Caki2 (cell line): ENCODE measurements at places on chromosomes 5 and 9.

- DNase-seq, result peak; percentile 70
Observed at GRCh38 chr5:34499001-34499734, 157.0 kb upstream of the RAI14 start.

- no peak for DNase-seq
Observed at GRCh38 chr9:96350866-96351265, 32.6 kb downstream of the SLC35D2 start.

GRCh38 chr5:170105642-170106611 is at the start of gene FOXI1:
Gene FOXI1, plus strand, starts transcription at chr5:170105897. Its CDS starts 61 bp downstream, at chr5:170105958.
- no peak for DNase-seq

DNA sequence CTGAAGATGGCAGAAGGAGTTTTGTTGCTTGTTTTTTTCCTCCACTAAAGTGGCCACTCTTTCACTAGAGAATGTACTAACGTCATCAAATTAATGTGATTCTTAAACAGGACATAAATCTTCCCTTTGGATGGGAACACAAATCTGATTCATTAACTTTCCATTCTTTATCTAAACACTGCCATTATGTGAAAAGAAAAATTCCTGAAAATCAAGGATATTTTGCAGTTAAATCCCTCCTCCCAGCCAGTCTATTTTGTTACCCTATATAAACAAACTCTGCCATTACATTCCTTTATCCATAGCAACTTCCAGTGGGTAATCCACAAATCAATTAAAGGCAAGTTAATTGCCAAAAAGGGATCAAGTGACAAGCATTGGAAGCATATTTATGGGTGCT is 546.5 kb downstream of the PDE4D start:
- no peak for DNase-seq

DNA sequence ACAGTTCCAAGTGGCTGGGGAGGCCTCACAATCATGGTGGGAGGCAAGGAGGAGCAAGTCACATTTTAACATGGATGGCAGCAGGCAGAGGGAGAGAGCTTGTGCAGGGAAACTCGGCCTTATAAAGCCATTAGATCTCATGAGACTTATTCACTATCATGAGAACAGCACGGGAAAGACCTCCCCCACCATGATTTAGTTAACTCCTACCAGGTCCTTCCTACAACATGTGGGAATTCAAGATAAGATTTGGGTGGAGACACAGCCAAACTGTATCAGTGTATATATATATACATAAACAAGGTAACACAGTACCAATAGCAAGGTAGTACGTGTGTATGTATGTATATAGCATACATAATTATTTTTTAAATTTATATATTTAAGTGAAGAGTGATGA is 50.9 kb downstream of the NFX1 start:
- no peak for DNase-seq

DNA sequence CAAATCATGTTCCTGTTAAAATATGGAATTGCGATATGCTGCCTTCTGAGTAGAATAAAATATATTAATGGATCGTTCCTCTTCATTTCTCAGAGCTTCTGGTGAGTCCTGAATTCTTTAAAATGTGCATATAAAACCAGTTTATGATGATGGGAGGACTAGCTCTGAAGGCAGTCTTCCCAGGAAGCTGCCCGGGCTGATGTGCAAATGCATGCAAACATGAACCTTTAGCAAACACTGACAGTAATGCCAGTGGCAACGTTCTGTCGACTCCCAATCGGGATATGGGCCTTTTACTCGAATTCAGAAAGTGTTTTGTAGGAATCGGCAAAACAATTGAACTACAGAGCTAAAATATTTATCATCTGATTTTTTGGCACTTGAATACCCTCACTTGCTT is 93.6 kb downstream of the TLE4 start:
- no peak for DNase-seq

- peak; percentile 40 for DNase-seq
Observed at GRCh38 chr5:77015938-77016569, 14.2 kb upstream of the AGGF1 start.

- no peak for DNase-seq
Observed at GRCh38 chr5:126852091-126852571, 75.2 kb downstream of the LMNB1 start.

GRCh38 chr9:132003319-132003704 is 76.4 kb downstream of the MED27 start:
- DNase-seq, result no peak

DNA sequence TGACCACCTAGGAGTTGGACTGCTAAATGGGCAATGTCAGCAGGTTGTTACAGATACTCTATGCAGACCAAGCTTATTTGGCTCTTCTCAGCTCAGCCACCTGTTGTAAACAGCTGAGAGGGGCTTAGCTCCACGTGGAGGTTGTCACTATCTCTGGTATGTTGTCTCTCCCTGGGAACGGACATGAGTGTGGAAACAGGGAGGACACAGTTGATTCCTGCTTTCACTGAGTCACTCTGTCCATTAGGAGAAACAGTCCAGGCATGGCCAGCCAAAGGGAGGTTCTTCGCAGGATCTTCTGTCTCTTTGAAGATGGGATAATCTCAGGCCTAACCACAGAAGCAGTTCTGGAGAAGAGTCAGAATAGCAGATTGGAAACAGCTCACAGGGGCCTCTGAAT is 121.2 kb downstream of the PALM2AKAP2 start:
- no peak for DNase-seq

GRCh38 chr9:6893350-6894131 is 135.8 kb downstream of the KDM4C start:
- no peak for DNase-seq

GRCh38 chr9:83219924-83220438 is 157.0 kb upstream of the RASEF start:
- no peak for DNase-seq

- no peak for DNase-seq
Observed at GRCh38 chr9:77883846-77884771, 147.5 kb downstream of the GNAQ start.

DNA sequence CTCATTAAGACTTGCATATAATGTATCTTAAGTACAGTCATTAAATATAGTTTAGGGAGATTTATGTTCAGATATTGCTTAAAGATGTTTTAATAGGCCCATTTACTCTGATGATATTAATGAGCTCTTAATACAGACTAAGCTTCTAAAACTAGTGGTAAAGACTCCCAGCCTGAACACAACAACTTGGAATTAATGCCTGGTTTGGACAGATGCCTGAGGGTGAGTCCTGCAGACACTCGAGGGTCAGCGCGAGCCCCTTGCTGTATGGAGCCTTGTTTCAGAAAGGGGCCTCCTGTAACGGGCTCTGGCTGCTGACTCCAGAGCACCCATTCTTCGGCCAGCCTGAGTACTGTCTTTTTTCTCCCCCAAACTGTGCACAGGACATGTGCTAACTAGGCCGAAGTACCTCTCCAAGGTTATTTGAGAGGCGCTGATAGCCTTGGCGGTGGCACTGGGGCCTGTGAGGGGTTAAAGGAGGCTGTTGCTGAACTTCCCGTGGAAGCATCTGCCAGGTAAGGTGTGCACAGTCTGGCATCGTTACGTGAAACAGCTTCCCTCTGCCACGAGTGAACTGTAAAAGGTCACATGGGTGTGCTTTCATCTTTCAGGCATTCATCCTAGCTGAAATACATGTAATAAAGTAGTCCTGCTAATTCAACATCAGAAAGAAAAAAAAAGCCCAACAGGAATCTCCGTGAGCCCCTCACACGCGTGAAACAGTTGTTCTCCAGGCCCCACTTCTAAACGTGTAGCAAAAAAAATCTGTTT is 113.4 kb downstream of the MVB12B start:
- DNase-seq, result no peak

DNA sequence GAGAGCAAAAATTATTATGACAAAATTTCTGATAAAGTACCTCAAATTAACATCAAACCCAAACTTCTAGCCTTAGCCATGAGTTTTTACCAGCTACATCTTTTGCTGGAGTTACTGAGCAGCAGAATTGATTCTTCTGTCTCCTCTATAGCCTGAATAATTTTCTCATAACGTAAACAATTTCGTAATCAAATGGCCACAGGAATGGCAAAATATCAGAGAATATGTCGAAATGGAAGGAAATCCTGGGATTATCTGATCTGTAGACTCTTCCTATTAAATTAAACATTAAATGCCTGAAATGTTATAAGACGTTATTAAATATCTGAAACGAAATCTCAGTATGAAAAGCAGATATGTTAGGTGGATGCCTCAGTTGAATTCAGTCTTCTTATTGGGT is 41.1 kb downstream of the LURAP1L start:
- no peak for DNase-seq

DNA sequence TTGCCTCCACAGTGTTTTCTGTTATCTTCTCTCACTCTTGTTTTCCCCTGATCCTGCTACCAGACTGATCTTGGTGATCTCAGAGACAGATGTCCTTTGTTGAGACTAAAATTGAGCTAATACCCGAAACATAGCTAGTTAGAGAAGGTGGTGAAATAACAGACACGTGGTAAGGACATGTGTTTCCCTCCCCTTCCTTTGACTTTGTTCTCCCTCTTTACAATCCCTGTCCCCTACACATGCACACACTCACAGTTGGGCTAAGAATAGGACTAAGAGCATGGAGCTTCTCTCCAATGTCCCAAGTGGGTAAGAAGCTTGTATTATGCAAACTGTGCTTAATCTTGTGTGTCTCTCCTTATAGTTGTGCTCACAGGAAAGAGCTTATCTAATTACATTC is 1603.0 kb upstream of the C9orf72 start:
- no peak for DNase-seq

DNA sequence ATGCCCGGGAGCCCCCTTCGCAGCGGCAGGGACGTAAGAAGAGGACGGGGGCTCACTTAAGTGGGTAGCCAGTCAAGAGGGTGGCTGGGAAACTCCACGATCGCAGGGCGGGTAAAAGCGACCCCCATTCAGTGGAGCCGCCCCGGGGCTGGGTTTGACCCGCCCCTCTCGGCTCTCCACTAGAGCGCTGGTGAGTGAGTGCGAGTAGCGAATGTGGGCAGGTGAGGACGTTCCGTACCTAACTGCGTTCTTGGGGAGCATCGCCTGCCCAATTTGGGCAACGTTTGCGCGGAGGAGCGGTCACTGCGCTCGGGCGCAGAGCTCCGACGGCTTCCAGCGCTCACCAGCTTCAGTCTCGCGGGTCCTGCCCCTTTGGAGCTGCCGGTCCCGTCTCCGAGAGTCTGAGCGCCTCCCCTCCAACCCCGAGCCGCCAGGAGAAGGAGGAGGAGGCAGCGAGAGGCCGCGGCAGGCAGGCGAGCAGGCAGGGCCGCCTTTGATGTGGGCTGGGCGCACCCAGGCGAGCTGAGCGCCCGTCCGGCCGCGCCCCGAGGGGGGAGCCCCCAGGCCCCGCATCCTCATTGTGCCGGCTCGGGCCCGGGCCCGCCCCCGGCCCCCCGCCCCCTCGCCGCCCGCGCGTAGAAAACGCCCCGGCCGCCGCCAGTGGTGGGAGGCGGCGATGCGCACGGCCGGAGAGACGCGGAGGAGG is at the start of gene FGF18:
Gene FGF18 (plus strand): TSS at position 666 of the 706 bp plus-strand sequence. CDS start 553 bp downstream, outside the sequence.
- peak; percentile 91 for DNase-seq

GRCh38 chr5:124755565-124755964 is 9.1 kb upstream of the ZNF608 start:
- peak; percentile 40 for DNase-seq

- DNase-seq, result no peak
Observed at GRCh38 chr9:92618633-92619225, 51.2 kb downstream of the IPPK start.

- DNase-seq, result no peak
Observed at GRCh38 chr5:79396265-79396664, 117.7 kb downstream of the HOMER1 start.
